ENCODE measurements at places on chromosomes 2 and 18. TPM values are rescaled to one million over a fixed set of nuclear protein-coding genes. Genes with fewer than 3 reads are reported as not detected.
A peak's percentile ranks its signal among the peaks of the same experiment; 100 is the strongest.

GRCh38 chr2:44547718-44548117 lies 186.0 kb downstream of the CAMKMT start:
- no peak for DNase-seq

DNA sequence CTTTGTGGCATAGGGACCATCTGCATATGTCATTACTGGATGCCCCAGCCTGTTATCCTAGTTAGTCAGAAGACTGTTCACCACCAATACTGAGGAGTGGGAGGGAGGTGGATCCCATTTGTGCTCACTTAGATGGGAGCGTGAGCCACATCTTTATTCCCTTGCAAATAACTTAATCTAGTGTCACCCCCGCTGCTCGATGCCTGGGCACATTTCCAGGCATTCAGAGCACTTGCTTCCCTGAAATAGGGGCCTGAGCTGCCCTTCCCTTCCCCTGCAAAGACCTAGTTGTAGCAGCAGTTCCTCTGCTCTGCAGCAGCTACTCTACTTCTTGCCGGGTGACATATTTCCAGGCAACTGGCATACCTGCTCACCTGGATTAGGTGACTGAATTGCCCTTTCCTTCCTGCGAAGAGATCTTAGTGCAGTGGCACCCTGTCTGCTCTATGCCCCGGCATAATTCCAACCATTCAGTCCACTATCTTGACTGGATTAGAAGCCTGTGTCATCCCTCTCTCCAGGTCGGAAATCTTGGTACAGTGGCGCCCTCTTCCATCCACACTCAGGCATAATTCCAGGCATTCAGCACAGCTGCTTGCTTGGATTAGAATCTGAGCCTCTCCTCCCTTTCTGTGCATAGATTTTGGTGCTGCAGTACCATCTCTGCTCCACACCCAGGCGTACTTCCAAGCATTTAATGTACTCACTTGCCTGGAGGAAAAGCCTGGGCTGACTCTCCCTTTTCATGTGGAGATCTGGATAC lies 1389.1 kb upstream of the TMEFF2 start:
- peak; percentile 12 for DNase-seq

- DNase-seq: no peak
These were observed 25.2 kb upstream of the RASGRP3 start for GRCh38 chr2:33451214-33451613.

GRCh38 chr2:196170213-196170605 lies 1.2 kb downstream of the STK17B start:
- peak; percentile 46 for DNase-seq

DNA sequence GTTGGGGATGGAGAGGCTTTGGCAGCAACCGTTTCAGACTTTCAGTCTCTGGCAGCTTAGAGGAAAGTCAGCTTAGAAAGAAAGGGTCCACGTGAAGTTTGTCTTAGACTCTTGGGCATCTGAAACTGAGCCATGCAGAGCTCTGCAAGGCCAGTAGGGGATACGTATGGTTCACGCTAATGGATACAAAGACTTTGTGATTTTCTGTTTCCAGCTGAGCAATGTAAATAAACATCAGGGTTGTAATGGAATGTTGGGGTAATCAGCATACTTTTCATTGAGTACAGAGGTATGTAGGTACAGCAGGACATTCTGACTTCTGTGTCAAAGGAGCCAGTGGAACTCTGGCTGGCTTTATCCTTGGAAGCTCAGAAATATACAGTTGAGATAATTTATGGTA lies 31.0 kb downstream of the RALB start:
- DNase-seq: no peak

- DNase-seq: no peak
These were observed 50.7 kb downstream of the LIPG start for GRCh38 chr18:49612515-49613033.

DNA sequence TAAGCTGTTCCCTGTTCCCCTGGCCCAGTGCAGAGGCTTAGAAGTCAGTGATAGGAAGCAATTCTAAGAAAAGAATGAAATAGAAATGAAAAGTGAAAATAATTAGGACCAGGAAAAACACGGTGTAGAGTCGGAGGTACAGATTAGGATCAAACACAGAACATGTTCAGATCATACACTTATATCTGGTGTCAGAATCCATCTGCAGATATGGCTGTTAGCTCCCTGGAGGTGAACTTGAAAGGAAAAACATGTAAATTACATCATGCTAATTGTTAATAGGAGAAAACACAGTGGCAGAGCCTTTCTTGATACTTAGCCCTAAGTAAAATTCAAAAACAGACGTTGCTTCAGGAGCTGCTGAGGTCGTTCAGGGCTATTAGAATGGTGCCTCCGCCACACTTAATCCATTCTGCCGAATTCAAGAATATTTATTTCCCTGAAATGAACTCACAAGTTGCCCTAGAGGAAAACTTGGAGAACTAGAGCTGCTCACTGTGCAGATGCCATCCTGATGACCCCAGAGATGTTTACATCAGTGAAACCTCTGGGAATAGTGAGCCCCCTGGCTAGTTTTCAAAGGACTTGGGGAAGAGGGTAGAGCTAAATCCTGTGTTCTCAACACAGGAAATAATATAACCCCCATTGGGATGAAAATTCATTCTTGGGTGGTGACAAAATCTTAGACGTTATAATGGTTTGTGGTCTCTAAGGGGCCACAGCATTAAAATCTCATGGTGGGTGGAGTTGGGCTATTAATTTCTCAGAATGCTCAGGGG lies 27.5 kb downstream of the LPIN1 start:
- peak; percentile 79 for DNase-seq

- DNase-seq: peak; percentile 35
These were observed 110.9 kb downstream of the NAB1 start for GRCh38 chr2:190759749-190760213.

- peak; percentile 47 for DNase-seq
These were observed 1.4 kb upstream of the CTNNA2 start for GRCh38 chr2:79511320-79511951.

DNA sequence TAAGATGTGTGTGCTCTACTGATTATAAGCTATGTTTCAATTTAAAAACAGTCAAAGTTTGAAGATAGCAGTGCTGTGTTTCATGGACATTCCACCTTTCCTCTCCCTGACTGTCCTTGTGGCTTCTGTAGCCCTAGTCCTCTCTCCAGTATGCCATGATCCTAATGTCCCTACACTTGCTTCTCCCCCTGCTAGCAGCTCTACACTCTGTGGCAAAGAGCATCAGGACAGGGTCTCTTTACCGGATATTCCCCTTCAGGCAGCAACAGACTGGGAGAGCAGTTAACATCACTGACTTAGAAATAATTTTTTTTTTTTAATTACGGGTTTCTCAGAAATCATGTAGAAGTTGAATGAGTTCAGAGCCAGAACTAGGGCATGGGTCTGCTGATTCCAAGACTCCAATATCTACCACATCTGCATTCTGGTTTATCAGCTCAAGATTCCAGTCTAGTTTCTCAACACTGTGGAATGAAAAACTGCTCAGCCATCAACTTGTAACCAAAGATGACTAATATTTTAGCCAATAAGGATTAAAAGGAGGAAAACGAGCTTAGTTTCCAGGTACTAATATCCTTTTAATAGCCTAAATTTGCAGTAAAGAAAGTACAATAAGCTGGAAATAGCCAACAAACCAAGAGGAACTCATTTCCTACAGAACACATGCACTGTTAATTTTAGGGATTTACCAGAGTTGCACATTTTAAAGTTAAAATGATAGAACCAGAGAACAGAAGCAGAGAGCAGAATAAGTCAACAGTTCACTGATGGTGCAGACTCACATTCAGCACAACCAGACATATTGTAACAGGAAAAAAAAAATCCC lies 45.2 kb downstream of the TMEM131 start:
- DNase-seq: no peak

GRCh38 chr2:52404046-52404445 lies 1363.6 kb upstream of the CHAC2 start:
- DNase-seq: no peak

GRCh38 chr2:103008586-103008985 lies 246.8 kb downstream of the TMEM182 start:
- DNase-seq: no peak

GRCh38 chr2:231600619-231601355 lies 8.1 kb downstream of the TEX44 start:
- DNase-seq: no peak

DNA sequence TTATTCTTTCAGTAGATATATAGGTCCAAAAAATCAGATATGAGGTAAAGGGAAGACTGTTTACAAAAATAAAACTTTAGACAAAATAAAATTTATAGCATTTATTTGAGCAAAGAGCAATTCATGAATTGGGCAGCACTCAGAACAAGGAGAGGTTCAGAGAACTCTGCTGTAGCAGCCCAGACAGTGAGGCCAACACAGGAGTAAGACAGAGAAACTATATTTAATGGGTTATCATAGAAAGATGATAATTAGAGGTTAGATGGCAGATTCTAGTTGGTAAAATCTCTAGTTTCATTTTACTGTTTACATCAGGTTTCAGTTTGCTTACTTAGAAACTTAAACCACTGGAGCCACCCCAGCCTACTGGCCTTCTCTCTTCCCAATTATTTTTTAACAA lies 30.1 kb upstream of the SP140L start:
- DNase-seq: no peak

- DNase-seq: peak; percentile 30
These were observed 491 bp downstream of the L3MBTL4 start for GRCh38 chr18:6414118-6414722.

DNA sequence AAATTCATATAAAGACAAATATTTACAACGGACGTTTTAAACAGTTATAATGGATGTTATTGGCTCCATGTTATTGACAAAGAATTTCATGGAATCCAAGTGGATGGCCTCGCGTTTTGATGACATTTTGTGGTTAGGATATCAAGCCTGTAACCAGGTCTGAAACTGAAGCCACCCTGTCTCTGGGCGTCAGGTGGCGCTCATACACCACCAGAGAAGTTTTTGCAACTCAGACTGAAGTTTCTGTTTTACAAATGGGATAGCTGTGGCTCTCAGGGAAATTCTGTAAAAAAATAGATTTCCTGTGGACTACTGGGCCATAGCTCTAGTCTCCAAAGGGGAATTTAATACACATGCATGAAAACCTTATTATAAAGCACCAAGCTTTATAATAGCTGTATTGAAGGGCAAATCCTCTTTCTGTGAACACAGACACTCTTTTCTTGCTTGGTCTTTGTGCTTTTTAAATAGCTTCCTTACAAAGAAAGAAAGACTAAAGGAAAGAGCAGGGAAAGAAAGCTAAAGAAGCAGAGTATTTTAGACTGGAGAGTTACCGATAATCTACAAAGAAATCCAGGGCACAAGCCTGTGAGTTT lies 86.7 kb downstream of the C18orf54 start:
- peak; percentile 28 for DNase-seq

DNA sequence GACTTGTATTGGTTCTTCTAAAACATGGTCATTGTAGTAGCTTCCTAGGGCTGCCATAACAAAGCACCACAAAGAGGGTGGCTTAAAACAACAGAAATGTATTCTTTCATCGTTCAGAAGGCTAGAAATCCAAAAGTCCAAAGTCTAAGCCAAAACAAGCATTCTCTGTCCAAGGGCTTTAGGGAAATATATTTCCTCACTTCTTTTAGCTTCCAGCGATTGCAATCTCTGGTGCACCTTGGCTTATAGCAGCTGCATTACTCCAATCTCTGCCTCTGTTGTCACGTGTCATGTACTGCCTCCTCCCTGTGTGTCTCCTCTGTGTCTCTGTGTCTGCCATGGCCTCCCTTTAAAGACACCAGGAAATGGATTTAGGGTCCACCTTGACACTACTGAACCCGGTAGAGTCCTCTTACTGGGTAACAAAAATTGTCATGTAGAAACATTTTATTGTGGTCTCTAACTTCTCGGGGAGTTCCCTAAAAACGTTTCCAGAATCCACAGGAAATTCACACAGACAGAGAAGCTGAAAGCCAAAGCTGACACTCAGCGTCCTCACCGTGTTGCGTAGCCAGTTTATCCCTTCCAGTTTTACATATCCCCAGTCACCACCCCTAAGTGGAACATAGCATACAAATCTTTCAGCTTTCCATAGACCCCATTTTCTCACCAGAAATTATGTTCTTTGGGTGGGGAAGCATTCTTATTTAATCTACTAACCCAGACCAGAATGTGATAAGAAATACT lies 20.7 kb upstream of the TTN start:
- no peak for DNase-seq

GRCh38 chr2:208228476-208228875 lies 26.4 kb downstream of the IDH1 start:
- no peak for DNase-seq

MC4R gene
- total RNA-seq: not detected

FAHD2A gene
- total RNA-seq: 36.3 TPM

SCYGR3 gene
- not detected for total RNA-seq

Data from MG63 (cell line).